ENCODE measurements at places on chromosomes 3 and 15.
A peak's percentile ranks its signal among the peaks of the same experiment; 100 is the strongest.

- DNase-seq: no peak
Observed at GRCh38 chr3:46553154-46553553, 12.9 kb downstream of the LRRC2 start.

GRCh38 chr3:172180473-172180872 is 141.1 kb downstream of the FNDC3B start:
- DNase-seq: no peak

- no peak for DNase-seq
Observed at GRCh38 chr3:49476563-49476962, 6.5 kb downstream of the DAG1 start.

DNA sequence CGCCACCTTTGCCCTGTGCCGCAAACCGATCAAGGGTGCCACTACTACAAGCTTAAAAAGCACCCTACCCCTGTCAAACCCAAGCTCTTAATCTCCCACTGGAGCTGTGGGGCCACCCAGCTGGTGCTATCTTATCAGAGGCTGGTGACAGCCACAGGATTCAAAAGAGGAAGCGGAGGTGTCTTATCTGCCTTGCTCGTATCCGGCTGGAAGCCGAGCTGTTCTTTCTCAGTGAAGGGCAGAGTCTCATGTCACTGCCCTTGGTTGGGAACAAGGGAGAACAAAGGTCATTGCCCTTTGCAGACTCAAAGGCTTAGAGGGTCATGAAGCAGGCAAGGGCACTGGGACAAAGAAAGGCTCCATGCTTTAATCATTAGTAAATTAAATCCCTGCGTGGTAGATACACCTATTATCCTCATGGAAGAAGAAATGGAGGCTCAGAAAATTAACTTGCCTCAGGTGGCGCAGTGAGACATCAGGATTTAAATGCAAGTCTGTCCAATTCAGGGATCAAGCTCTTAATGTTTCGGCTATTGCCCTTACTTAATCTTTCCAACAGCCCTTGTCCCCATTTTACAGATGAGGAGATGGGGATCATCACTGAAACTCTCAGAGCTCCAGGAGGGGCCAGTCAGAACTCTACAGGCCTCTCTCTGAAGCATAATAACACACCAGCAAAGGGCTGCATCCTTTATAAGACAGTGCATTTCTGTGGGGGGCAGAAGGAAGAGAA is 360.0 kb upstream of the PROK2 start:
- DNase-seq: peak; percentile 48

- no peak for DNase-seq
Observed at GRCh38 chr3:122318620-122319019, 6.4 kb upstream of the CSTA start.

GRCh38 chr15:73264881-73265280 is 103.9 kb downstream of the HCN4 start:
- no peak for DNase-seq

GRCh38 chr3:112671930-112672715 is 31.2 kb upstream of the CCDC80 start:
- DNase-seq: no peak

- no peak for DNase-seq
Observed at GRCh38 chr3:34005886-34006285, 207.5 kb downstream of the PDCD6IP start.

DNA sequence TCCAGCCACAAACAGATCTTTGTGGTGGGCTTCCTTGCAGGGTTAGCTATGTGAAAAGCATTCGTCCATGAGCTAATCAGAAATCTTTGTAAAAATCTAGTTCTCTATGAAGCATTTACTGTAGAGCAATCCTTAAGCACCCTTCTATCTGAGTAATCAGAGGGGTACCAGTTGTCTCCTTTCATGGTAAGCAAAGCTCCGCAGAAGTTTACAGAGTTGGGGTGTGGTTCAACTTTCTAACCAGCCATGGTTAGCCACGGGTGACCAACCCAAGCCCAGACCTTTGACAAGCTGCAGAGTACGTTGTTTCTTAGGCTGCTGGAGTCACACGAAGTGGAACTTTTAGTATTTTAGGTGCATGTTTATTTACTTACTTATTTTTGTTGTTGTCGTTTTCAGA is 77.4 kb downstream of the FLNB start:
- no peak for DNase-seq

DNA sequence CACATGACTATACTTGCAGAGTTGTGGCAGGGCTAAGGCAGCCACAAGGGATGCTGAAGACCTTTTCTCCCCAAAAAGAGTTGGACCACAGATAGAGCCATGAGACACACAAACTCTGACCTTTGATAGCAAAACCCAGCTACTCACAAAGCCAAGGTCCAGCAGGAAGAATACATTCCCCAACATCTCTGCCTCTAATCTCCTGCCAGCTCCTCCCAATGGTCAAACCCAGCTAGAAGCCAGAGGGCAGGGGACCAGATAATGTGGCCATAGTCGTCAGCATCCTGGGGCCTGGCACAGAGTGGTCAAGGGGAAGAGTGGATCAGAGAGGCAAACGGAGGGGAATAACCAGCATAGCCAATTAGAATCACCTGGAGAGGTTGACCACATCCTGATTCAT is 28.2 kb downstream of the SLC6A1 start:
- no peak for DNase-seq

DNA sequence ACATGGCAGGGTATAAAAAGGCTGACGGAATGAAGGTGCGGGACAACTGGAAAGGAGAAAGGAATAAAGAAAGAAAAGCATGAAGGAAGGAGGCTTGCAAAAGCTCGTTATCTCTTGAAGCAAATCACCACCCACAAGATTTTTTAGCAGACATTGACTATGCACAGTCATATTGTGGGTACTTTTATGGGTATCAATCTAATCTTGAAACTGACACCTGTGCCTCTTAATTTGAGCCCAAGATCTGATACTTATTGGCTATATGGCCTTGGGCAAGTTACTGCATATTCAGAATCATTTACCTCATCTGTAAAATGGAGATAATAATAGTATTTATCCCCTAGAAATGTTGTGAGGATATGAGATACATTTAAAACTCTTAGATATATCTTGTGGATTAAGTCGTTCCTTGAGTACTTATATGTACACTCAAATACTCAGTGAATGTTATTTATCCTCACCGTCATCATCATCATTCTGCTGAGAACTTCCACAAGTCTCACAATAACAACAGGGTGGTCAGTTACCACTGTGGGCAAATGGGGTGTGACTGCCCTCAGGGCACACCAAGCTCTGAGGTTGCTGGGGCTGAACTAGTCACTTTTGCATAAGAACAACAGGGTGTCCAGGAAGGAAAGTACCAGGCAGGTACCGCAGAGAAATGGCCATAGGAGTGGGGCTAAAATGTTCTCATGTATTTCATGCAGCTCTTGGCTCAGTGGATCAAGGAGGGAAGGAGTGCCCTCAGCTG is 266.1 kb downstream of the SLC9A9 start:
- DNase-seq: no peak

GRCh38 chr3:177772908-177773557 is 575.8 kb upstream of the TBL1XR1 start:
- no peak for DNase-seq

DNA sequence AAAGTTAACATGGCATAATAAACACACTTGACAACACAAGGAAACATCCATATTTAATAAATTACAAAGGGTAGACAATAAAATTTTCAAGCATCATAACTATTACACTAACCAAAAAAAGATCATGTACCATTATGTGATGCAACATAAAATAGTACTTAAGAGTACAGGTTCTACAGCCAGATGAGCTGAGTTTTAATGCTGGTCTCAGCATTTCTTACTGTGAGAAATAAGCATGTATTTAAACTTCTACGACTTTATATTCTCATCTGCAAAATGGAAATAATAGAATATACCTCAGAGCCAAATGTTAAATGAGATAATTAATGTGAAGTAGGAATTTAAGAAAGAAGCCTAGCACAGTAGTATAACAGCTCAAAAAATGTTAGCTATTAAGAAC is 33.7 kb upstream of the SLC12A8 start:
- DNase-seq: no peak

GRCh38 chr15:87267798-87268197 is 988.7 kb downstream of the NTRK3 start:
- DNase-seq: no peak

DNA sequence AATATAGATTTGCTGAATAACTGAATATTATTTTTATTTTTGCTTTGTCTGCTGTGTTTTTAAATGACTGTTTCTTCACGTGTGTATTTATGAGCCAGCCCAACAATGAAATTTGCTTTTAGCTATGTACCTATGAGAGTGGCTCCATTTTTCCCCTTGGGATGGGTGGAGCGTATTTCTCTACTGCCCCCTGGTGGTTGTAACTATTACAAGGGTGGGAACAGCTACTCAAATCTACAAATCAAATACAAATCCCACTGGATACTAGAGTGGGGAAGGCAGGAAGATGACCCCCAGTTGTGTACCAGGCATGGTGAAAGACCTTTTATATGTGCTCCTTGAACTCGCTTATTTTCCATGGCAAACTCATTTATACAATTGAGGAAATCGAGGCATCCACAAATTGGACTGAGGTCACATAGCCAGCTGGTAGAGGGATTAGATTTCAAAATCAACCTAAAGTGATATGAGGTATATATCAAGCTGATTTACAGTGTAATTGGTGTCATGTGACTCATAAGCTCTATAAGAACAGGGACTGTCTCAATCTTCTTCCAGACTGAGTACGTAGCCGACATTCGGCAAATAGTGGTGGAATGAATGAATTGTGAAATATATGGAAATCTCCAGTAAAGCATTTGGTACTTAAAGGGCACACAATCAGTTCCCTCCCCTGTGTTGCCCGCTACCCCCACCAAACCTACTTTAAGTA is 69.5 kb upstream of the VEPH1 start:
- DNase-seq: peak; percentile 63

GRCh38 chr15:73374604-73375003 is 5.8 kb upstream of the HCN4 start:
- no peak for DNase-seq

- no peak for DNase-seq
Observed at GRCh38 chr3:73490453-73491286, 134.1 kb downstream of the PDZRN3 start.

- DNase-seq: no peak
Observed at GRCh38 chr15:62684123-62684808, 358.3 kb upstream of the TPM1 start.

DNA sequence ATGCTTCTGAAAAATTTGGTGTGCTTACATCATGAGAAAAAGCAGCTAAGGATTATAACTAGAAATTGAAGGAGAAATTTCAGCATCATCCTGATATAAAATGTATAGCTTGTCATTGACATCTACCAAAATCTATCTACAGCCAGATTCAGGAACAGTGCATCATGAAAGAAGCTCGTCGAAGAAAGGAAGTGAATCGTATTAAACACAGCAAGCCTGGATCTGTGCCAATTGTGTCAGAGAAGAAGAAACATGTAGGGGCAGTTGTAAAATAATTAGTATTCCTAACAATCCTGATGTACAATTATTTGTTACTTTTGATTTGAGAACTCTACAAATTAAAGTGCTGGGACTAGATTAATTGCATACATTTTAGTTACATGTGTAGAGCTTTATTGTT is 37.2 kb downstream of the AP4E1 start:
- no peak for DNase-seq

DNA sequence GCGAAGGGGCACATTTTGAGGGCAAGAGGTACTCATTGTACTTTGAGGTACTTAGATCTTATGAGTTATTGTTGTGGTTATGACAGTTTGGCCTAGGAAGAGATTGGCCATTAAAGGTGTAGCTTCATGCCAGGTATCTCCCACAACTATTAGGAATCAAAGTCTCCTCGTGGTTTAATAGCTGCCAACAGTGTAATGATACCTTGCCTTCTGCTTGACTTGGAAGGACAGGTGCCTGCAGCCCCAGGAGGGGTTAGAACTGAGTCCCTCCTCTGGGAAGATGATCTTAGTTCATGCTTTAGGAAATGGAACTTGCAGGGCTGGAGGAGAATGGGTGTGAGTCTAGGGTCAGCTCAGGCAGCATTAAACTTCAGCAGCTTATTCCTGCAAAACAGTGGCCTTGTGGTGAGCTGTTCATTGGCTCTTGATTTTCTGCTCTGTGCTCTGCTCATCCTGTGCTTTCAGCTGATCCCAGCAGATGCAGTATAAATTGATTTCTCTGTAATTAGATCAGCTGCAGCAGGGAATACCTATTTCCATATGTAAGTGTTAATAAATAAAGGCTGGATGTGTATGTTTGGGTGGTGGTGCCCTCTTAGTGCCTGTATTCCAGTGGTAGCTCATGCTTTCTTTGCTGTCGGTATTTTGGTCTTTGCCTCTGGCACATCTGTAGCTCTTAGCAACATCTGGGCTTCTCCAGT is 40.5 kb downstream of the ZNF609 start:
- no peak for DNase-seq

- no peak for DNase-seq
Observed at GRCh38 chr3:195044411-195044810, 226.5 kb downstream of the XXYLT1 start.

- DNase-seq: no peak
Observed at GRCh38 chr15:89335298-89336041, 846 bp upstream of the POLG start.

- no peak for DNase-seq
Observed at GRCh38 chr15:80569656-80570055, 125.5 kb upstream of the ABHD17C start.

DNA sequence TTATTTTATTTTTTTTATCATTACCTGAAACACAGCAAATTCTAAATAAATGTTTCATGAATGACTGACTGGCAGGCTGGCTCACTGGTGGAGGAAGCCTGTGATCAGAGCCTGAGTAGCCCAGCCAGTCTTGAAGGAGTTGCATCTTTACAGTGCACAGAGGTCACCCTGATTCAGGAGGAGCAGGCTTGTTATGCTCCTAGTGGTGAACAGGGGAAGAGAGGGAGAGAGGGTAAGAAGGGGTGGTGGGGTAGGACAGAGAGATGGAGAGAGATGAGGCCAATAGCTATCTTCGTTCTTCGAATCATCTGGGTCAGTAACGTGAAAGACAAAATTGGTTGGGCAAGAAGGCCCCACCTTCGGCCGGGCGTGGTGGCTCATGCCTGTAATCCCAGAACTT is 202.6 kb upstream of the MCTP2 start:
- DNase-seq: no peak

DNA sequence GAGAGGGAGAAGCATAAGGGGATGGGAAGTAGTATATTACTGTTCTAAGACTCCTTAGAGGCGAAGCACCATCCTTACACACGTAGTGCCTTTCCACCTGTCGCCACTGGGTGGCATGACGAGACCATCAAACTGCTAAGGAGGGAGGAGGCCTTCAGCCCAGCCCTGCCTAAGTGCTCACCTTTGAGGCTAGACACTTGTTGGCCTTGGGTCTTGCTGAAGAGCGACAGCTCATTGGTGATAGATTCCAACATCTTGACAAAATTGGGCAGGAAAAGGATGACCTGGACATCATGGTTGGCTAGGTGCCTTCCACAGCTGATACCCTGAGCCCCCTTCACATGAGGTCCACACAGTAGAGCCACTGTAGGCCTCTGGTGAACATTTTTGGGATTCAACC is 19.6 kb downstream of the CLK3 start:
- peak; percentile 81 for DNase-seq

Measured in hematopoietic multipotent progenitor cell treated with erythropoietin and hydrocortisone succinate and interleukin-3 and kit ligand, for 15 days (in vitro differentiated cells).